ENCODE measurements at places on chromosomes 13 and 19.
A peak's percentile ranks its signal among the peaks of the same experiment; 100 is the strongest.

GRCh38 chr13:45352031-45352430 is 11.0 kb upstream of the TPT1 start:
- DNase-seq = no peak

DNA sequence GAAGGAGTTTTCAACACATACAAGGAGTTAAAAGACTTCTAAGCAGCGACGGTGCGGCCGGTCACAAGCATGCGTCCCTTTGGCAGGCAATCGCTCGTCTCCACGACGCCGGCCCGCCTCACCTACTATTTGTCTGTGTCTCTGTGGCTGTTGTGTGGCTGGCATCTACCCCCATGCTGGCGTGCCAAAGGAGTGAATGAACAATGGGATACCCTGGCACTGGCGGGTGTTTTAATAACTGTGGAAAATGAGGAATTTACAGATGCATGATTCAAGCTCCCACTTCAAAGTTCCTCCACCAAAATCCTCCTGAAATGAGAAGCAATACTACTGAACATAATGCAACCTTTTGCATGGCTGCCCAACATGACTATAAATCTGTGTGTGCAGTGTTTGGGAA is 176.6 kb downstream of the KLF5 start:
- DNase-seq = no peak

DNA sequence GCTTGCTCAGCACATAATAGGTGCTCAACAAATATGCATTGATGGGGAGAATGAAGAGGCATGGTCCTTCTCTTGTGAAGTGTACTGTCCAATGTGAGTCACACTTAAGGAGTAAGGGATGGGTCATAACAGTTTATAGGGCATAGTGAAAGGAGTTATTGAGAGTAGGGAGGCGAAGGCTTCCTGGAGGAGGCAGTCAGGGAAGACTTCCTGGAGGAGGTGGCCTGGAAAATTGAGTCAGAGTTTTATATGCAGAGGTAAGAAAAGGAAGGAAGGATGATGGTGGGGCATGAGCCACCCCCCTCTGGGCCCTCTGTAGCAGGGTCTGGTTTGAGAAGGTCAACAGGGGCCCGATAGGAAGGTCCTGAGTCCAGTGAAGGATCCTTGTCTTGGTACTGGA is 57.0 kb upstream of the ZNF536 start:
- no peak for DNase-seq

- DNase-seq = no peak
Measured at GRCh38 chr13:36674337-36675212, 755 bp downstream of the SERTM1 start.

- no peak for DNase-seq
Measured at GRCh38 chr13:48121733-48122132, 26.8 kb upstream of the MED4 start.

- DNase-seq = peak; percentile 56
Measured at GRCh38 chr19:14510311-14511228, 7.6 kb downstream of the DNAJB1 start.

All from lower lobe of right lung (tissue), 2 donors.